Daoy (cell line): ENCODE measurements at places on chromosomes 3 and 15. TPM values are rescaled to one million over a fixed set of nuclear protein-coding genes. Genes with fewer than 3 reads are reported as not detected.

The CDAN1 gene
- total RNA-seq: 15.3 and 17.7 TPM in 2 replicates

The SLC6A20 gene
- total RNA-seq: not detected in 2 replicates

The ADGRG7 gene
- not detected in 2 replicates for total RNA-seq

The TRIM42 gene
- total RNA-seq: not detected in 2 replicates

The NEK10 gene
- total RNA-seq: 0.29 and 1.3 TPM in 2 replicates

The ERC2 gene
- 1.7 and 11.3 TPM in 2 replicates for total RNA-seq

The MKRN2 gene
- total RNA-seq: 40.2 and 43.2 TPM in 2 replicates

The LINGO1 gene
- 0.11 TPM in 1 of 2 replicates, not detected in the other for total RNA-seq

The SAMMSON gene
- total RNA-seq: not detected in 2 replicates

The NPAP1 gene
- 0.03 and 0.17 TPM in 2 replicates for total RNA-seq

GRCh38 chr3:159532577-159532976 lies 456.1 kb upstream of the IL12A start:
- no peak for DNase-seq

DNA sequence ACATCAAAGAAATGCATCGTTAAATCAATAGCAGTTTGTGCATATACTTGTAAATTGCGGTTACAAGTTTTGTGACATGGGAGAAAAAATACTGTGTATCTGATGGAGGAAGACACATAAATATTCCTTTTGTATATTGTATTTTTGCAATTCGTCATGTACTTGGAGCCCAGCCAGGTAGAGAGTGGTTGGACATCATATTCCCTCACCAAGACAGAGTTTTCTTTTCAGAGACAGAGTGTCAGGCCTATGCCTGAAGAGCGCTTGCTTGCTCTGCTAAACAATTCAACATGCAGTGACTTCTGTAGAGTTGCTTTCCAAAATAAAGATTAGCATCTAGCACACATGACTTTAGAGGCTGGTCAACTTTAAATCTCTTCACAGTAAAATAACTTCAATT lies 24.8 kb upstream of the MEIS2 start:
- DNase-seq: no peak

DNA sequence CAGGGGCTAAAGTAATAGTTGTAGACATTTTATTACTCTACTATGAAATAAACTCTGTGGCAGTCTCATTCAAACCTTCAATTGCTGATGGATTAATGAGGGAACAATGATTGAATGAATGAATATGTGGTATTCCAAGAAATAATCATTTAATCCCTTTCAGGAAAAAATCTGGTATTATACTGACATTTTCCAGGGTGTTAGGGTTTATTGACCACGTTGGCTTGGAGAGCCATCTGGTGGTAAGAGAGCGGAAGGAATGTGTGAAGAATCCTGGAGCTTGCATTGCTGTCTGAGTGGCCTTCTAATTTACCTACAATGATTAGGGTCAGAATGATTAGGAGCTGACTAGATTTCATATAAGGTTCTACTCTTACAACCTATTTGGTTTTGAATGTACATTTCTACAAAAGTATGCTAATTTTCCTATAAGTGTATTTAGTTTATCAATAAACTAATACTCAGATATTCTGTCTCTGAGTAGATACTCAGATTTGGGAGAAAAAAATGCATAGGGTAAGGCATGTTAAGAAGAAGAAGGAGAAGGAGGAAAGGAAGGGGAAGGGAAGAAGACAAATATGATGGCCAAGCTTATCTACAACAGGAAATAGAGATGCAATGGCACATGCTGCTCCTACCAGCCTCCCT lies 249.9 kb downstream of the ROBO1 start:
- DNase-seq: peak; percentile 29

GRCh38 chr3:157103280-157103679 lies 56.7 kb downstream of the CCNL1 start:
- DNase-seq: no peak

DNA sequence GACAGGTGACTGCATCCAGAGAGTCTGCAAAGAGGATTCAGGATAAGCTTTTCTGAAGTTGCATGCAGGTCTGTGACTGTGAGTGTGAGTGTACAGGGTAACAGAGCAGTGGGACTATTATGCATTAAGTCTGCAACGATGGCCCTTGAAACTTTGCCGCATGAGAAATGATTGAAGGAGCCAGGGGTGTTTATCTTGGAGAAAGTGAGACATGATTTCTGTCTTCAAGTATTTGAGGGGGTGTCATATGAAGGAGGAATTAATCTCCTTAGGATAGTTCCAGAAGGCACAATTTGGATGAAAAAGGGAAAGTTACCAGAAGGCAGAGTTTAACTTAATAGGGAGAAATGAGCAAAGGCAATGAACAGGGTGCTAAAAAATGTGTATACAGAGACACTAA lies 119.6 kb downstream of the ARNT2 start:
- no peak for DNase-seq

DNA sequence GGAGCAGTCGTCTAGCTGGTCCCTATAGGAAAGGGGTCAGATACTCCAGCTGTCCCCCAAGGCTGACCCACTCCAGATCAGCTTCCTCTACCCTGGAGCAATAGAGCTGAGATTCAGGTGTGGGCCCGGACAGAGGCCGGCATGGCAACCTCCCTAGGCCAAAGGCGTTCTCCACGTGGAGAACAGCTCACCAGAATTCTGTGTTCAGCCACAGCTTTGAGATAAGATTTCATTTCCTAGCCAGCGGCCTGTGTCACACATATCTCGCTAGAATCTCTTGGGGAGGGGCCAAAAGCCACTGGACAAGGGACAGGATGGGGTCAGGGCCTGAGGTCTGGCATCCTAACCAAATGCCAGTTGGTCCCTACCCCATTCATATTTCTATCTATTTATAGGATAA lies 20.1 kb downstream of the SRGAP3 start:
- no peak for DNase-seq

GRCh38 chr3:35448121-35448520 lies 191.2 kb upstream of the ARPP21 start:
- DNase-seq: no peak

GRCh38 chr3:72563690-72564370 lies 284.4 kb downstream of the SHQ1 start:
- no peak for DNase-seq

- DNase-seq: no peak
Observed at GRCh38 chr15:83582381-83582780, 71.5 kb upstream of the ADAMTSL3 start.

GRCh38 chr3:190699776-190700175 lies 162.7 kb downstream of the GMNC start:
- no peak for DNase-seq

GRCh38 chr3:177603148-177603603 lies 405.9 kb upstream of the TBL1XR1 start:
- DNase-seq: no peak

GRCh38 chr3:120554812-120555606 lies 41.1 kb upstream of the NDUFB4 start:
- no peak for DNase-seq

DNA sequence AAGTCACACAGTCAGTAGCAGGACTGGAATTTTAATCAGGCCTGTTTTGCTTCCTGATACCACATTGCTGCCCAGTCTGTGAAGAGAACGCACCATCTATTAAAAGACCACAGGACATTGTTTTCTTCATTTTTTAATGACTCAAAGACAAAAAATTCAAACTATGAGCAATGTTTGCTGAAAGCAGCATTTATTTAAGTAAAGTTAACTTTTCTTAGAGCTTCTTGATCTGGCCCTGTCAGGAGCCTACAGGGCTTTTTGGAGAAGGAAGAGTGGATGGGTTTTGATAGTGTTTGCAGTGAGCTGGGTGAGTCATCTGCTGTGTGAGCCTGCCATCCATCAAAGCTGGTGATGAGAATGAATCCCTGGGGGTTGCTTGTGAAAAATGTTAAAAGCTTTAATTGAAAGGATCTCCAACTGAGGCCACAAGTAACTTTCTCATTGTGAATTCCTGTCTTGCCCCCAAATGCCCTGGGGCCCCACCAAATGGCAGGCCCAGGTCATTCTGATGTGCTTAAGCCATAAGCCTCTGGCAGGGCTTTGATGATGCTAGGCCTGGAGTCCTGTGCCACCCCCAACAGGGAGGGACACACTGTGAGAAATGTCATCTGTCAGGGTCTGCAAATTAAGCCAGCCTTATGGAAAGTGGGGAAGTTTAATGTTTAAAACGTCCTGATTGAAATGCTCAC lies 136.2 kb upstream of the PFN2 start:
- DNase-seq: peak; percentile 92

- DNase-seq: no peak
Observed at GRCh38 chr3:141505166-141505565, 18.3 kb downstream of the RASA2 start.

DNA sequence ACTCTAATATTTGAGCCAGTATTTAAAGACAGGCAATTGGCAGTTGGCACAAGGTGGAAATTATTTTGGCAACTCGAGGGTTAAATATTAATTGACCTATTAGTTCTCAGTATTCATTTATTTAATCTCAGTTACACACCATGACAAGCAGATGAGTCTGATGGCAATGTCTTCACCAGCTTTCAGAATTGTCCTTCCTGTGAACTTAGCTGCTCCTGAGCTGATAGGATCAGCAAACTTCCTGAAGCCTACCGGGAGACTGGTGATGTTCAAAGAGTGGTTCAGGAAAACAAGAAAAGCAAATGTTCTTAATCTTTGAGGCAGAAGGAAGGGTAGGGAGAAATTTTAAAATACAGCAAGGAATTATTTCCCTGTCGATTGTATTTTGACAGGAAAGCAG lies 522.2 kb downstream of the SOX2 start:
- no peak for DNase-seq

- no peak for DNase-seq
Observed at GRCh38 chr15:75163150-75163564, 38.5 kb upstream of the C15orf39 start.
